ENCODE measurements at places on chromosomes 1 and 21.

GRCh38 chr1:71463144-71463543, 382.3 kb upstream of the ZRANB2 start:
- no peak for DNase-seq

DNA sequence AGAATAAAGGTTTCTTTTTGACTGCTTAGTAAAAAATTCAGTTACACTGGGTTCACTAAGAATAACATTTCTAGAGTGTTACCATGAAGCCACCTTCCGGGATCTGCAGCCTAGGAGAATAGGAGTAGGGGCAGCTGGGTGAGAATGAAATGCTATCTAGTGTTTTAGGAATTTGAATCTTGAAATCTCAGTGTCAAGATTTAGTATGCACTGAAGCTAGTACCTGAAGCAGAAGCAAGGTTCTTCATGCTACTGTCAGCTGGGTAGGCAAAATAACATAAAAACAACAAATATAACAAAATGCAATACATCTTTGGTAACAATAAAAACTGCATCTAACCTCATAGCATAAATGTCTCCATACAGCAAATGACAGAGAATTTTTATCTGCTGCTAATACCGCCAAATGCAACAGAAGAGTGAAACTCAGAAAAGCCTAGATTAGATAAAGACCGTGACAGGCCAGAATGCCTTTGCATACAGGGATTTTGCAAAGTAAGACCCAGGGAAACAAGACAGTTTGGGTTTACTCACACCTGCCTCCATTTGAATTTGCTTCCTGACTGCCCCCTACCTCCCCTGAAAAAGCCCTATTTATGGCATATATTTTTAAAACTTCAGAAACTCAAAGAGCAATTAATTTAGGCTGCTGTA, 58.2 kb downstream of the GADD45A start:
- no peak for DNase-seq

GRCh38 chr1:212587888-212588510, 20.6 kb upstream of the ATF3 start:
- no peak for DNase-seq

DNA sequence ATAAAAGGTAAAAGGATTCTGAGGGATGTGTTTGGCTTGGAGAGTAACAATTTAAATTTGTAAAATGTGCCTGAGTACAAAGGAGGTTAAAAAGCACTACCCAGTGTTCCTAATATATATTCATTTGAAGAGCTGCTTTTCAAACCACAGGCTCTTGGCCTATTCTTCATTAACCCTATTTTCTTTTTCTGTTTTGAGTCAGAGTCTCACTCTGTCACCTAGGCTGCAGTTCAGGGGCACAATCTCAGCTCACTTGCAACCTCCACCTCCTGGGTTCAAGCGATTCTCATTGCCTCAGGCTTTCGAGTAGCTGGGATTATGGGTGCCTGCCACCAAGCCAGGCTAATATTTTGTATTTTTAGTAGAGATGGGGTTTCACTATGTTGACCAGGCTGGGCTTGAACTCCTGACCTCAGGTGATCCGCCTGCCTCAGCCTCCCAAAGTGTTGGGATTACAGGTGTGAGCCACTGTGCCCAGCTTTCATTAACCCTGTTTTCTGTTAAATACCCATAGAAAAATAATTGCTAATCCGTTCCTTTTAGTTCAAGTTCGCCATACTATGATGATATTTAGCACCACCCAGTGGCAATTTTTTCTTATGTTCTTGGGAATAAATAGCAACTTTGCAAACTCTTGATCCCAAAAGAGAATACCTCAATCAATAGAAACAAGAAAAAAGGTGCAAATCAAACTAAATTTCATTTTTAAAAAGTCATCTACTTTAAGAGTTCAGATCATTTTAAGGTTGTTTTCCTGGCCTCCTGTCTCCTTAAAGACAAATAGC, 30.5 kb downstream of the ZBTB8OS start:
- no peak for DNase-seq

GRCh38 chr1:206575165-206575893, 36.9 kb downstream of the EIF2D start:
- no peak for DNase-seq

DNA sequence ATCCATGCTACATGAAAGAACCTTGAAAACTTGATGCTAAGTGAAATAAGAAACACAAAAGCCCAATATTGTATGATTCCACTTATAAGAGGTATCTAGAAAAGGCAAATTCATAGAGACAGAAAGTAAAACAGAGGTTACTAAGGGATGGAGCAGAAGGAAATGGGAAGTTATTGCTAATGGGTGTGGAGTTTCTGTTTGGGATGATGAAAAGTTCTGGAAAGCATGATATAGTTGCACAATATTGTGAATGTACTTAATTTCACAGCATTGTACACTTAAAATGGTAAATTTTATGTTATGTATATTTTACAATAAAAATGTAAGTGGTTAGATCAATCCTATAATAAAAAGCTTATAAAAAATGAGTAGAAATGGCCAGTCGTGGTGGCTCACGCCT, 1.6 kb upstream of the NECAP2 start:
- DNase-seq, result no peak

- no peak for DNase-seq
Measured at GRCh38 chr1:205387845-205388244, 31.1 kb upstream of the KLHDC8A start.

DNA sequence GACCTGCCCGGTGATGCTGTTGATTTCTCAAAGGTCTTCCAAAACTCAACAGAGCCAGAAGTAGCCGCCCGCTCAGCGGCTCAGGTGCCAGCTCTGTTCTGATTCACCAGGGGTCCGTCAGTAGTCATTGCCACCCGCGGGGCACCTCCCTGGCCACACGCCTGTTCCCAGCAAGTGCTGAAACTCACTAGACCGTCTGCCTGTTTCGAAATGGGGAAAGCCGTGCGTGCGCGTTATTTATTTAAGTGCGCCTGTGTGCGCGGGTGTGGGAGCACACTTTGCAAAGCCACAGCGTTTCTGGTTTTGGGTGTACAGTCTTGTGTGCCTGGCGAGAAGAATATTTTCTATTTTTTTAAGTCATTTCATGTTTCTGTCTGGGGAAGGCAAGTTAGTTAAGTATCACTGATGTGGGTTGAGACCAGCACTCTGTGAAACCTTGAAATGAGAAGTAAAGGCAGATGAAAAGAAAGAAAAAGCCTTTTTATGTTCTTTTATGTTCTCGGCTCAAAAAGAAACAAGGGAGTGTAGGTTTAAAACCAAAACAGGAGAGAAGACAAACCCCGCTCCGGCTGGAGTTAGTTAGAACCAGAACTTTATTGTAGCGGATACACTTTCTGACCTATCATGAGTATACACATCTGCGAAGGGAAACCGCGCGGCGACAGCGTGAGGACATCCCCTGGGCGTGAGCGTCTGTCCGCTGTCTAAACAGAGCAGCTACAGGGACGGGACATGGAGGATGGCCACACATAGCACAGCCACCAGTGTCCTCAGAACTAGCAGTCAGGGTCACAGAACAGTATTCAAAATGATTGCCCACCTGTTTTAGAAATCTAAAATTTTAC, 77.1 kb downstream of the PIK3CD start:
- DNase-seq, result no peak

- DNase-seq, result no peak
Measured at GRCh38 chr1:182484531-182485257, 34.7 kb downstream of the RGSL1 start.

GRCh38 chr1:232142403-232143314, 487.3 kb downstream of the SIPA1L2 start:
- DNase-seq, result no peak

DNA sequence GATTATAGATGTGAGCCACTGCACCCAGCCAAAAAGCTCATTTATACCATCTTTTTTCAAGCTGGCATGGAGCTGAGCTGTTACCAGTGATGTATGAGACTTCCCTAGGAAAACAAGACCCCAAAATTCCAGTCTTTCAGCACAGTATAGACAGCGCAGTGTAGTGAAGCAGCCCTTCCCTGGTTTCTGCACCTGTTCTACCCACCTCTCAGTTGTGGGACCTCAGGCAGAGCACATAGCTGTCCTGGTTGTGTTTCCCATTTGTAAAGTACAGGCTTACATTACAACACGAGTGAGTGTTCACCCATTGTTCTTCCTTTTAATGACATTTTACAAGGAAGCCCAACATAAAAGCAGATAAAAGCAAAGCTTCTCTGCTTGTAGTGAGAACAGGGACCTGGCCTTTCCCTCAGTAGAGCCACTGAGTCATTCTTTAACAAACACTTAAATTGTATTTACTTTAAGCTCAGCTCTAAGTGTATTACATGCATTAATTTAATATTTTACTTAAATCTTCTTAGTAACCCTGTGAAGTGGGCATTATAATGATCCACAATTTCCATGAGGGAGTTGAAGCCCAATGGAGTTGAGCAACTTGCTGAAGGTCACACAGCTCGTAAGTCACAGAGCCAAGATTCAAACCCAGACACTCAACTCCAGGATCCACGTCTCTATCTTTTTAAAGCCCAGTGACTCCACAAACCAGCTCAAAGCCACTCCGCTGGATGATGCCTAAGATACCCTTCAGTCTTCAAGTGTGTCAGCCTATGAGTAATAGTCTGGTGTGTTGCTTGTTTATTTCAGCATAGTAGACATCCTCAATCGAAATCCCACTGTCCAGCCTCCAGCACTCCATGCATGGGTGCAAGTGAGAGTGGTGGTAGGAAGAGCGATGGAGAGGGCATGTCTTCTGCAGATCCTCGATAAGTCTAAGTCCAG, 40.5 kb upstream of the CAPZB start:
- no peak for DNase-seq

- DNase-seq, result no peak
Measured at GRCh38 chr1:34266127-34266951, 89.6 kb downstream of the C1orf94 start.

- no peak for DNase-seq
Measured at GRCh38 chr1:26468911-26469310, 3.3 kb upstream of the HMGN2 start.

DNA sequence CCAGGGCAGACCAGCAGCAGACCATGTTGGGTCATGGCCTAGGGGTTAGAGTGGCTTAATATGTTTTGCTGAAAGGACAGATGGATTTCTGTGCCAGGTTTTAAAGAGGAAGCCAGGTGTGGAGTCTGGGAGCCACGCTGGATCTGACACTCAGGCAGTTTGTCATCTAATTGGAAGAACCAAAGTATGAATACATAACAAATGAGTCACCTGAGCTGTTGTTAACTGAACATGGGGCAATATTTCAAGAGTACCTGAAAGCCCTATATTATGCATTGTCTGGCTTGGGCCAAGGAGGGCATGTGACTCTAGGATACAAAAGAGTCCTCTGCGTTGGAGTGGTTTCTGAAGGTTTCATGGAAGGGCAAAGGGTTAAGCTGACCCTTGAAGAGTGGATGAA, 70.6 kb downstream of the LMO4 start:
- no peak for DNase-seq

GRCh38 chr1:204286315-204286714, 72.5 kb upstream of the GOLT1A start:
- DNase-seq, result no peak

- DNase-seq, result no peak
Measured at GRCh38 chr1:223549740-223550139, 115.8 kb downstream of the CAPN8 start.

- no peak for DNase-seq
Measured at GRCh38 chr1:24905355-24905978, 24.6 kb downstream of the RUNX3 start.

DNA sequence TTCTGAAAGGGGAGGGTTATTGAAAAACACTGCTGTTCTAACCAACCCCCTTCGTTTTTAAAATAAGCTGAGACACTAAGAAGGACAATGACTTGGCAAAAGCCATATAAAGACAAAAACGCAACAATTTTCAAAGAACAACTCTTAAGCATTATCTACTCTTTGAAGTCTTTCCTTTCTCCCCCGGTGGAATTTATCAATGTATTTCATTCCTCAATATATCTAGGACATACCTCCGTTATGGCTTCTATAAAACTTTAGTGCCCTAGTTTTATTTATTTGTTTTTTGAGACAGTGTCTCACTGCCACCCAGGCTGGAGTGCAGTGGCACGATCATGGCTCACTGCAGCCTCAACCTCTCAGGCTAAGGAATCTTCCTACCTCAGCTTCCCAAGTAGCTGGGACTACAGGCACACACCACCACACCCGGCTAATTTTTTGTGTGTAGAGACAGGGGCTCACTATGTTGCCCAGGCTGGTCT, 3.2 kb downstream of the NRDC start:
- no peak for DNase-seq

DNA sequence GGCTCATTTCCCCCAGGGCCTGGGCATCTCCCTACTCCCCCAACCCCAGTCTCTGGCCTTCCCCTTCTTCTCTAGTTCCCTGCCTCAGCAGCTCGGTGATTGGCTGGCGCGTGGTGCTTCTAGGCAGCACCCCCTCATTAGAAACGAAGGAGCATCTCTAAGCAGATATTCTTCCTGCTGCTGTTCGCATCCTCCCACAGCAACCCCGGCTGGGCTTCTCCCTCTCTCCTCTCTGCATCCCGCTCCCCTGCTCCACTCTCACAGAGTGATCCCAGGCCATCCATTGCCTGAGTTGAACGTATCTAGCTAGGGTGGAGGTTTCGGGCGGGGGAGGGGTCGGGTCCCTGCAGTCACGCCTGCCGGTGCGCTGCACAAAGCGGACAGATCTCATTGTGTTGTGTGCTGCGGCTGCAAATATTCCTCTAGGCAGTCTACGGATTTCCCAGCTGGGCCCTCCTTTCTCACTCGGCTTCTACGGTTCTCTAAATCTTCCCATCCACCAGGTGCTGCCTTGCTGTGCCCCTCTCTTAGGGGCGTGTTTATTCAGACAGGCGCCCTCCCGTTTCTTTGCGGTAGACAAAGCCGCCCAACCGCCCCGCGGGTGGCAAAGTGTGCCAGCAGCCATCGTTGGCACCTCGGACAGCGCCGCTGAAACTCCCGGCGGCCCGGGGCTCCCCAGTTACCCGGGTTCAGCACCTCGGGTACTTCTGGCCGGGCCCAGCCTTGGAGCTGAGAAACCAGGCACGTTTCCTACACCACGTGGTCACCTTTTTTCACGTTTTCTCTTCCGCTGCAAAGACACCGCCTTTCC, 2.2 kb downstream of the CACNA1E start:
- no peak for DNase-seq

DNA sequence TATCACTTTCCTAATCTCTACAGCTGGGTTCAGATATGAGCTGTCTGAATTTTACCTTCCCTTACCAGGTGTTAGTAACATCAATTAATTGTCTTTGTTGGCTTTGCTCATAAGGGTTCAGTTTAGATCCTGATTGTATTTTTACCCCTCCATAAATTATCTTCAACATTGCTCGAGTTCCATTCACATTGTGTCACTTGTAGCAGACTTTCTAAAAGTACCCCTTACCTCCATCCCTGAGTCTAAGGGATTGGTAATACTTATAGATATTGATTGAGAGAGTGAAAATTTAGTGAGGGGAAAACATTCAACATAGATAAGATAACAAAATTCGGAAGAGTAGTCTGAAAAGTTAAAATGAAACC, 7.3 kb downstream of the RASAL2 start:
- no peak for DNase-seq

Measured in stimulated activated CD8-positive, alpha-beta memory T cell treated with anti-CD3 and anti-CD28 coated beads, Interleukin-4, amount 100 ng/mL, for 4 hours (primary cell).